ENCODE measurements at places on chromosomes 3 and 15.
A peak's percentile ranks its signal among the peaks of the same experiment; 100 is the strongest.

- DNase-seq: no peak
These were observed 386.5 kb upstream of the PROK2 start for GRCh38 chr3:72171463-72171881.

GRCh38 chr3:157532529-157533297 is 29.5 kb upstream of the VEPH1 start:
- DNase-seq: peak; percentile 66

GRCh38 chr3:36319680-36320079 is 60.6 kb upstream of the STAC start:
- DNase-seq: no peak

DNA sequence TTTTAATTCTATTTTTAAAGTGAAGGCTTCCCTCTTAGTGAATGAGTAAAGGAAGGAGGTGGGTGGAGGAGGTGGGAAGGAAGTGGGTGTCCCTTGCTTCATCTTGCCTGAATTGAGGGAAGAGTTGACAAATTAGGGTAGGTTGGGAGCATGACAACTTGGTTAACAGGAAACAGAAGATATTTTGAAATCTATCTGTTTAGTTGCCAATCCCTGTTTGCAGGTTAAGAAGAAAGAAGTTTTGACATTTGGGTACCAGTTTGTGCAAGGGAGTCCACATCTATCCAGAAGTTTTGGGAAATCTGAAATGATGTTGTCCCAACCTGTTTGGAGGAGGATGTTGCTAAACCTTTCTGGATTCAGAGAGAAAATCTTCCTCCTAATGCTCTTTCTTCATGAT is 204.1 kb upstream of the SUCLG2 start:
- DNase-seq: no peak

DNA sequence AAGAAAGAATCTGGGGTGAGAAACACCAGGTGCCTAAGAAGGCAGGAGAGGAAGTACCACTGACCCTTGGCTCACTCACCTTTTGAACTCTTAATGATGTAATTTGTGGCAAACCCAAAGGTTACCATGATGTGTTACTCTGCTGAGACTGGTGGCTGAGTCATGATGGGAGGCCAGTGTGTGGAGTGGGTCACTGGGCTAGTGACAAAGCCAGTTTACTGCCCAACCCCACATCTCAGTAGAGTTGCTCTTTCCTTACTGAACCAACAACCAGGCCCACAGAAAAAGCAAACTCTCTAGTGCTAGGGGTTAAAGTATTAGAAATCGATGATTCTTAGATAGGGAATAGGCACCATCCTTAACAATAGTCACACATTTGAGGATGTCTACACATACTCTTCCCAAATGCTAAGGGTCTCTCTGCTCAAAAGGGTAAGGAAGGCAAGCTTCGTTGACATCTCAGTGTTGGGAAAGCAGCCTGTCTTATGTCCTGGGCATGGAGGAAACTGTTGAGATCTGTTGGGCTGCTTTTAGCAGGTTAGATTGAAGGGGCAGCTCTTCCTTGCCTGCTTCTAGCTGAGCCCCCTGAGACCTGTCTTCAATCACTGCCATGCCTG is 3.1 kb downstream of the RBP2 start:
- no peak for DNase-seq

DNA sequence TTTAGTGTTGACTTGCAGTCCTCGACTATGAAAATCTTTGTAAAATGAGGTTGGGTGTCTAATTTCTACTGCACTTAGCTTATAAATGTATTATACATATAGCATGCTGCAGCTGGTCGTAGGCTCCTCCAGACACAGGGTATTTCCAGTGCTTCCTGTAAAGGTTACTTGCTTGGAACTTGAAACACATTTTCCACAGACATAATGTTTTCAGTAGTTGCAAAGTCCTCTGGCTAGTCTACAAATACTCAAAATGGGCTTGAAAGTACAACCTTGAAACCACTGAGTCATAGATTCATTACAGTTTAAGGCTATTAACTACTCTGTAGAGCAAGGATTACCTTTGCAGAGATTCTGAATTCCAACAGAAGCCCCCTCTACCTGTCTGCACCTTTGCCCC is 464.1 kb downstream of the RAP2B start:
- DNase-seq: no peak

- DNase-seq: no peak
These were observed 78.4 kb downstream of the RFX7 start for GRCh38 chr15:56165234-56165633.

GRCh38 chr3:129445471-129445870 is 5.4 kb downstream of the IFT122 start:
- DNase-seq: no peak

DNA sequence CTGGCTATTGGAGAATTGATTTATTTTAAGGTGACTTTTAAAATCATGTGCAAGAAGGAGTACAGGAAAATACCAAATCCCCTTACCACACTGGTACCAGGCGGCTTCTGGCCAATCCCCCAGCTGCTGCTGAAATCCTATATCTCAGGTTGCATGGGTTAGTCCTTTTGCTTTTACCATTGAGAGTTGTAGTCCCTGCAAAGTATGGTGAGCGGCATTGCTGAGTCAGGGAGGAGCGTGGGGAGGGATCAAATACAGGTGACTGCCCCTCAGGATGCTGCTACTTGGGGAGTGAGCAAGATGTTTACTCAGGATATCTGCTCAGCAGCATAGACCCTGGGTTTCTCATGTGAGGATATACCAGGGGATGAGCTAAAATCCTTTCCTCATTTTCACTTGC is 131.9 kb upstream of the STAC start:
- no peak for DNase-seq

DNA sequence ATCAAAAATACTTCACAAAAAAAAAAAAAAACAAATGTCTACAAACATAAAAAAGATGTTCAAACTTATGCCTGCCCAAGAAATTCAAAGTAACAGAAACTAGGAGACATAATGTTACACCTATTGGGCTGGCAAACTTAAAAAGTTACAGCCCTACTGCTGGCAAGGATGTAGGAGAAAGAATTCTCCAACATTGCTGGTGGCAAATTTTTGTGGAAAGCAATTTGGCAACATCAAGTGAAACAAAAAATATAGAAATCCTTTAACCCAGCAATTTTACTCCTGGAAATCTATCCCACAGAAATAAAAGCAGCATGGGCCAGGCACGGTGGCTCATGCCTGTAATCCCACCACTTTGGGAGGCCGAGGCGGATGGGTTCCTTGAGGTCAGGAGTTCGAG is 73.2 kb downstream of the STAG1 start:
- DNase-seq: no peak

DNA sequence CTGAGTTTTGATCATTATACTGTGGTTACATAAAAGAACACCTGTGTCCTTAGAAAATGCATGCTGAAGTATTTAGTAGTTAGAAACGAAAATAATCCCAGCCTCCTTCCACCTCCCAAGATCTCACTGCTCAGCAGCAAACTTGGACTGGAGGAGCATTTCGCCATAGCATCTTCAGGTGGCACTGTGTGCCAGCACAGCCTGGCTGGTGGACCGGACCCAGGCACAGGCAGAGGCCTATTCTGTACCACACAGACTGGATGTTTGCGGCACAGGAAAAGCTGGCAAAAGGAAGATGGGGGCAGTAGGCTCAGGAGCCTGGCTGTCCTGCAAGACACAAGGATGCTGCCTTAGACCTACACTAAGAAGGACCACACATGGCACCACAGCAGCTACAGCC is 10.2 kb downstream of the STIMATE start:
- DNase-seq: no peak

GRCh38 chr15:44195151-44195740 is at the start of gene FRMD5:
Gene FRMD5 (minus strand): TSS chr15:44195271.
- DNase-seq: peak; percentile 88

GRCh38 chr3:188380722-188381121 is 226.8 kb downstream of the LPP start:
- no peak for DNase-seq

GRCh38 chr3:14792691-14793121 is 26.1 kb upstream of the FGD5 start:
- no peak for DNase-seq

- no peak for DNase-seq
These were observed 101.6 kb downstream of the GREM1 start for GRCh38 chr15:32819448-32819847.

DNA sequence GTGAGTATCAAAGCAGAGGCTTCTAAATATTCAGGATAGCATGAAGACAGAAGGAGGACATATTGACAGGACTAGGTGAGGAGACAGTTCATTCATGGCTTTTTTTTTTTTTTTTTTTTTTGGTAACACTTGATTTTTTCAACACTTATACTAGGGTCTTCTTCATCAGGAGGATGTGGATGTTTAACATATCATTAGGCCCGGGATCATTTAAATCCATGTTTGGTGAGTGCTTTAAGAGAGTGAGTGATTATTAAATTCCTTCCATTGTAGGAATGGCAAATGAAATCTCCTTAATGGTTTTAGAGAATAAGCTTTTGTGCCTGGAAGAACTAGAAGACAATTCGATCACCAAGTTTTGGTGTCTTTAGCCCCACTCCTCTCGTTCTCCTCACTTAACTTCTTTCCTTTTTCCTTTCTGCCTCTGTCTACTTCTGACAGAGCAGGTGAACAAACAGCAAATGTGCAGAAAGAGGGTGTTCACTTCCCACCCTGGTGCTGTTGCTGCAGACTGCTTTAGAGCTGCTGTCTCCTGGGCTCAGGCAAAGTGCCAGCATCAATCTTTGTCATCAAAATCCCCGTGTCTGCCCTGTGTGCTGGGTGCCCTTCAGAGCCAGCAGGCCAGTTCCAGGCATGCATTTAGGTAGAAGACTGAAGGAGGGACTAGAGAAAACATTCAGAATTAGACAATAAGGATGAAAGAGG is 35.6 kb upstream of the RAB11A start:
- DNase-seq: no peak

- DNase-seq: no peak
These were observed 59.5 kb upstream of the MCF2L2 start for GRCh38 chr3:183487896-183488295.

GRCh38 chr3:44525060-44525459 is 29.9 kb upstream of the ZKSCAN7 start:
- DNase-seq: no peak

- no peak for DNase-seq
These were observed 495.0 kb upstream of the ZNF385D start for GRCh38 chr3:22245811-22246583.

DNA sequence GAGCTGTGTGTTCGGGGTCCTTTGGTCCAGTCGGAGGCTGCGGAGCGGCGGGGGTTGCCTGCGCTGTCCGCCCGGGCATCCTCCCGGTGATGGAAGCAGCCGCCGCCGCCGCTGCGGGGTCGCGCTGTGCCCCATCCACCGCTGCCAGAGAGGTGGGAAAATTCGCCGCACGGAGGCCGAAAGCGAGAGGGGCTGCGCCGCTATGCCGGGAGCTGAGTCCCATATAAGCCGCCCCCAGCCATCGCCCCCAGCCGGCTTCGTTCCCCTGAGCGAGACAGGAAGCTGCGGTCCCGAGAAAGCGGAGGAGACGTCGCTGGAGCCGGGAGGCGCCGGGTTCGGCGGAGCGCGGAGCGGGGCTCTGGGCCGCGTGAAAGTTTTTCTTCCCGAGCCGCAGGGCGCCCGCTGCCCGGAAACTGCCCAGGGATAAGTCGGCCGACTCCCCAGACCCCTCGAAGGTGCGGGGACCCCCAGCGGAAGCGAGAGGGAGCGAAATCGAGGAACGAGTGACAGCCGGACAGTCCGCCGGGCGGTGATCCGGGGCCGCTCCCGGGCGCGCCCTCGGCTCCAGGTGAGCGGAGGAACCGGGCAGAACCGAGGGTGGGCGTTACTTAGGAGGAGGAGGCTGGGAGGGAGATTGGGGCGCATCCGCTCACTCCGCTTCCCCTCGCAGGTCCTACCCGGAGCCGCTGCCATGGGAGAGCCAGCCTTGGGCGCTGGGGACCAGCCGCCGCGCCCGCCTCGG is 574 bp downstream of the CHST2 start:
- DNase-seq: no peak

DNA sequence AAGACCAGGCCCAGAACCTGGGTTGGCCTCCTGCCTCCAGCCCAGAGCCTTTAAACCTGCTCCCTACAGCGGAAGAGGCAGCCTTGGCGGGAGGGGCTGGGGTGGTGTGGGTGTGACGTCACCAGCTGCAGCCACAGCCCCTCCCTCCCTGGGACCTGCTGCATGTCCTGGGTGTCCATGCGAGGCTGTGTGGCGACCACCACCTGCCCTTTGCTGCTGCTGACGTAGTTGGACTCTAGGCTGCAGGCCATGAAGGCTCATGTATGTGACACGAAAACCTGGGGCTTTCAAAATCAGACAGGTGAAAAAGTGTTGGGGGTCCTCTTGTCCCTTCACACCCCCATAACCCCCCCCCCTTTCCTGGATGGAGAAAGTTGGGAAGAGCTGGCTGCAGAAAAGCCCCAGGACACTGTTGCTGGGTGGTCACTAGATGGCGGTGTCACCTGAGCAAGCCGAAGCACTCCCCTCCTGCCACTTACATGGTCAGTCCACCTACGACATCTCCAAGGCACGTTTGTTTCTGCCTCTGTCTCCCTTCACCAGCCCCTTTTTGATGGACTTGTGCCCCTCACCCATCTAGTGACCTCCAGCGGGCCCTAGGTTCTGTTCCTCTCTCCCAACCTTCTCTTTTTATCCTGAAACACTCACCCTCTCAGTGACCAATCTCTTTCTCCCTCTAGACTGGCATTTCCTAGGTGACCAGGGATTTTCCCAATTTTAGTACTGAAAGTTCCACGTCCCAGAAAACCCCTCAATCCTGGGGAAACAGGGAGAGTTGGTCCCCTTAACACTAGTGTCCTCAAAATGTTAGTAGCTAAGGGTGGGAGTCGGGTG is 35.2 kb downstream of the SLC6A20 start:
- peak; percentile 13 for DNase-seq

- DNase-seq: no peak
These were observed 61.7 kb downstream of the SIDT1 start for GRCh38 chr3:113594066-113594465.
